ENCODE measurements at places on chromosomes 13 and 19. TPM values are rescaled to one million over a fixed set of nuclear protein-coding genes. Genes with fewer than 3 reads are reported as not detected.
A peak's percentile ranks its signal among the peaks of the same experiment; 100 is the strongest.

The KCNK6 gene
- total RNA-seq: 11.9 TPM

The FFAR3 gene
- total RNA-seq: not detected

The NLRP4 gene
- total RNA-seq: not detected

The FUT6 gene
- not detected for total RNA-seq

The S1PR5 gene
- 0.83 TPM for total RNA-seq

The ING1 gene
- 21.8 TPM for total RNA-seq

The RNF225 gene
- total RNA-seq: not detected

The RFPL4A gene
- total RNA-seq: not detected

The ZNF793 gene
- 10.8 TPM for total RNA-seq

The SIGLEC5 gene
- total RNA-seq: not detected

DNA sequence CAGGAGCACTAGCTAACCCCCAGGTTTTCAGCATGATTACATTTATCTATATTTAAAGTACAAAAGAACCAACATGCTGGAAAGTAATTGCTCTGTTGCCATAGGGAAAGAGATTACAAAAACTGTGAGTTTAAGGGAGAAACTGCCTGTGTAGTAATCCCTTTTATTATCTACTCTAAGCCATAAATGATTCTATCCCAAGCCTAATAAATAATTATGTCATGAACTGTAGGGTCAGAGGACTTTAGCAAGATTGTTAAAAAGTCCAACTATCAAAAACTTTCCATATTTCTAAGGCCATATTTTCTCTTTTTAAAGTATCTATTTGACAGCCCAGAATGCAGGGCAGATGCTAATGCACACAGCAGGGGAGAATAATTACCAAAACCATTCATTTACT lies 573.8 kb upstream of the MIR17HG start:
- DNase-seq: no peak

- DNase-seq: no peak
These were observed 552.5 kb downstream of the TBC1D4 start for GRCh38 chr13:74929436-74929835.

DNA sequence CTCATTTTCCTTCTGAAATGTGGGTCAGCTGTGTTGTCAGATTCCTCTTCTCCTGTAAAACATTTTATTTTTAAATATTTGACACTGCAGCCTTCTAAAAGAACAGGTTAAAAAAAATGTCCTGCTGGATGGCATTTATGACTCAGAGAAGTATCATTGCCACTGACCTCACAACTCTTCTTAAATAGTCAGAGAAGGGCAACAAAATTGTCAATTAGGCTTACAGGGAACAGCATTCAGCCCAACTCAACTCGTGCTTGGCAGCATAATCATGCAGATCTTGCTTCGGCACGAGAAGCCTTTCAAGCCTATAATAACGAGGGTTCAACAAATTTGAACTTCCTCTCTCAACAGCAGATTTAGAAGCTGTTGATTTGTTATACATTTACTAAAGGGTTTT lies 296.7 kb upstream of the DACH1 start:
- DNase-seq: no peak

- no peak for DNase-seq
These were observed 99.6 kb downstream of the PAN3 start for GRCh38 chr13:28237944-28238343.

DNA sequence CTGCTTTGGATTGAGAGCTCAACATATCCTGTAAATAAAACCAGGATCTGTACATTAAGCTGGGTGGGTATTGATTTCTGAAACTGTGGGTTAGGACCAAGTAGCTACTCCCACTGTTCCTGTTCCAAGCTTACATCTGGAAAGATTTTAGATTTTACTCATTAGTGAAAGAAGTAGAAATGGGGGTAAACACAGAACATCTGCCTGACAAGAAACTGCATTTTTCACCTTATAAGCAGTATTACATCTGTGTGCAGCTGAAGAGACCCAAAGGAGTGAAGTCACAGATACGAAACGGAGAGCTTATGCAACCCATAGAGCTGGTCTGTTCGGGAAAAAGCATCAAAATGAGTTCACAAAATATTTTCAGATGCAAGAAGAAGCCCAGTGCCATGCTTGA lies 235.2 kb downstream of the SLITRK5 start:
- no peak for DNase-seq

- no peak for DNase-seq
These were observed 844 bp downstream of the ZNF543 start for GRCh38 chr19:57321116-57321515.

DNA sequence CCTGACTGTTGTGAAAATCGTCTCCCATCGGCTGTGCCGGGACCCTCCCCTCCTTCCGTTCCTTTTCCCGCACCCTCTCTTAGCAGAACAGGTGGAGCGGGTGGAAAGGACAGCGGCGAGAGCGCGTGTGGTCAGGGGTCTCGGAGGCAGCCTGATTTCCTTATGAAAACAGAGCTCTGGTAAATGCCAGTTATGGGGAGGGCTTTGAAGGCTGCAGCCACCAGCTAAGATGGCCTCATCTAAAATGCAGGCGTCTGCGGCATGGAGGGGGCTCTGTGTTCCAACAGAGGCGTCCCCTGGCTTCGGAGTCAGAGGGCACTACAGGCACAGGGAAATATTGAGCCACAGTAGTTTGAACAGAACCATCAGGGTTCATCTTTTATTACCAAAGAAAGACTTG lies 93.8 kb upstream of the SOX1 start:
- DNase-seq: no peak

- DNase-seq: peak; percentile 85
These were observed 2.7 kb upstream of the ZIC2 start for GRCh38 chr13:99978799-99979452.

GRCh38 chr13:76656500-76656899 lies 229.7 kb downstream of the KCTD12 start:
- no peak for DNase-seq

- no peak for DNase-seq
These were observed 86.3 kb downstream of the SPACA7 start for GRCh38 chr13:112462408-112462807.

- no peak for DNase-seq
These were observed at the start of gene RYR1 for GRCh38 chr19:38433268-38433733. TSS of gene RYR1 (plus strand) at chr19:38433691. CDS start at chr19:38433830, 139 bp downstream.

DNA sequence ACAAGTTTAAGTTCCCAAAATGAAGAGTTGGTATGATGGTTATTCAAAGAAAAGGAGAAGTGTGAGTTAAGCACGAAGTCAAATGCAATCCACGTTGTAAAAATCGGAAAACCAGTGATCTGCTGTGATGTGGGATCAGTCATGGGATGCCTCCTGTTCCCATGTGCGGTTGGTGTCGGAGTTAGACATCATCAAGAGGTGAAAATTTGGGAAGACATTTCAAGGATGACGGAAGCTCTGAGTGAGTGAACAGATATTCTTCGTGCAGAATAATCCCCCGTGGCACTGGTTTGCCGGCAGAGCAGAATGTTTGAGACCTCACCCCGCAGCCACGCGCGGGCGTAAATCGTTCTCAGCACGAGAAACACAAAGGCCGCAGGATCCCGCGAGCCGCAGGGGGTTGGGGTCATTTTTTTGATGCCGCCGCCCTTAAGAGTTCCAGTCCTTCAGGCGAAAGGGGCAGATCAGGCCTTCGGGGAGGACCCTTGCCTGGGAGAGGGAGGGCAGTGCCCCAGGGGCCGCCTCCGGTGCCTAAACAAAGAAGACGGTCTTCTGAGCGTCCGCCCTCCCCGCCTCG lies 13.7 kb upstream of the SOX1 start:
- no peak for DNase-seq

DNA sequence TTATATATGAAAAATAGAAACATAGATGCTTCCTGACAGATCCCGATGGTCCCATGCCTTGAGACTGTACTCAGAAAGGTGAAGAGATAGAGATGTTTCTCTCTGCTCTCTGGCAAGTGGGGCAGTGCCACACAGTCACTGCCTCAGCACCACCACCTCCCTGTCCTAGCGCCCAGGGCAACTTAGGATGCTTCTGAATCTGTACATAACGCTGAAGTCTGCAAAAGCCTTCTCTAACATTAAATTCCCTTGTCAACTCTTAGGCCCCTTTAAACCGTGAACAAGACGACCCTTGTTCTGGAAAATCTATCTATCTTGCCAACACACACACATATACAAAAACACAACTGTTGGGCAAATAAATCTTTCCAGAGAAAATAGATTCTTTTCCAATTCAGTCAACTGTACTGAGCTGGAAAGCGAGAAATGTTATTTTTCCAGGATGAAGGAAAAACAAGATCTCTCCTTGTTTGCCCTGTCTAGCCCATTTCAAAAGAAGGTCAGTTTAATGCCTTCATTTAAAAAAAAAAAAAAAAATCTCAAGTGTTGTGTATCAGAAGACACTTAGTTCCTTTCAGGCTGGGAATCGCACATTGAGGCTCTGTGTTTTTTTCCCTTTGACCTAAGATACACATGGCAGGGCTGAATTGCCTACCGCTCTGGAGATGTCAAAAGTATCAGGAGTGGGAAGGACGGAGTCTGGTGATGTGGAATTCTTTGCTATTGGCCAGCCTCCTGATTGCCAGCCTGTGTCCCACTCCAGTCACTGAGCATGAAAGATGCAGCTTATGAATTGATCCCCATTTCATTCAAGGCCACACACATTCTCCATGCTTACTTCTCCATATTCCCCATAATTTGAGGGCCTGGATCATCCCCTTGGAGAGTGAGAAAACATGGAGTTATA lies 241.4 kb downstream of the LACC1 start:
- DNase-seq: no peak

DNA sequence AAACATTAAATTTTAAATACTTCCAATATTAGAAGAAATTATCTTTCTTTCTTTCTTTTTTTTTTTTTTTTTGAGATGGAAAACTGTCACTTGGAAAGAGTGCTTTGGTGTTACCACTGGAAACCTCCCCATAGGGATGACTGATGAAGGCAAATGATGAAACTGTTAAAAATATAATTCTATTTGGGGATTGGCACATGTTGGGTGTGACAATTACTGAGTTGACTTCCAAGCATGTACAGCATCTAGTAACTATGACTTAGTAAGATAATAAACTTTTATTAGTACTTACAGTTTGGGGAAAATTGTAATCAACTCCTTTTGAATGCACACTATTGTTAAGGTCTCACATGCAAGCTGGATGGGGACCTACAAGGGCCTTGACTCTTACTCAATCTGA lies 592.5 kb downstream of the KCTD12 start:
- no peak for DNase-seq

DNA sequence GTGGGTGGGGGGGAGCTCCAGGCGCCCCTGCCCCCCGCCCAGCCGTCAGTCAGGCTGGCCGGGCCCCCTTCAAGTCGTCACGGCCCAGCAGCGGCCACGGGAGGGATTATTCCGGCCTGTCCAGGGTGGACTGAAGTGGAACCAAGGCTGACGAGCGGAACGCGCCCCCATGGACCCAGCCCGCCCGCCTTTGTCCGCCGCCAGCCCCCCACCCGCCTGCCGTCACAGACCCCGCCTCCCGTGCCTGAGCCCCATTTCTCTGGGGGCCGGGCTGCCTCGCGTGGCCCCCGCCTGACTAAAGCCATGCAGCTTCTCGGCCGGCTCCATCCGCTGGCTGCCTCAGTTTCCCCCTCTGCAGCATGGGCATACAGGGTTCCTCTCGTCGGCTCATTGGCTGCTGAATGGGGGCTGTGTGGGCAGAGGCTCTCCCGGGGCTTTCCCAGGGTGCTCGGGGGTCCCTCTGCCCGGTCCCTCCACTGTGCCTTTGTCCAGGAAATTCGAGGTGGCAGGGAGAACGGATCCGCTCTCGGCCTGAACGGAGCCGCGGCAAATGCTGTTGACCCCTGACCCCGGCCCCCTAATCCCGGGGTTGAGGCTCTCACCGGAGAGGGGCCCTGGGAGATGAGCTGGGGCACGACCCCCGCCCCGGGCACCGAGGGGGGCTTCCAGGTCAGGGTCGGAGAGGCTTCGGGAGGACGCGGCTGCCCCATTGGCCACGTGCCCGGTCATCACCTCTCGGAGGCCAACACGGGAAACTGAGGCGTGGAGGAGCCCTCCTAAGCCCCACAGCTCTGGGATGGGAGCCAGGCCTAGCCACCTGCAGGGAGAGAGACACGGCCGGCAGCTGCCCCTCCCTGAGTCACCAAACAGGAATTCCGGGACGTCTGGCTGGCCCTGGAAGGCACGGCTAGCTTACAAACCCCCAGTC lies 27.4 kb downstream of the EFNA2 start:
- DNase-seq: no peak

- no peak for DNase-seq
These were observed 13.7 kb downstream of the TMEM150B start for GRCh38 chr19:55311397-55311796.

DNA sequence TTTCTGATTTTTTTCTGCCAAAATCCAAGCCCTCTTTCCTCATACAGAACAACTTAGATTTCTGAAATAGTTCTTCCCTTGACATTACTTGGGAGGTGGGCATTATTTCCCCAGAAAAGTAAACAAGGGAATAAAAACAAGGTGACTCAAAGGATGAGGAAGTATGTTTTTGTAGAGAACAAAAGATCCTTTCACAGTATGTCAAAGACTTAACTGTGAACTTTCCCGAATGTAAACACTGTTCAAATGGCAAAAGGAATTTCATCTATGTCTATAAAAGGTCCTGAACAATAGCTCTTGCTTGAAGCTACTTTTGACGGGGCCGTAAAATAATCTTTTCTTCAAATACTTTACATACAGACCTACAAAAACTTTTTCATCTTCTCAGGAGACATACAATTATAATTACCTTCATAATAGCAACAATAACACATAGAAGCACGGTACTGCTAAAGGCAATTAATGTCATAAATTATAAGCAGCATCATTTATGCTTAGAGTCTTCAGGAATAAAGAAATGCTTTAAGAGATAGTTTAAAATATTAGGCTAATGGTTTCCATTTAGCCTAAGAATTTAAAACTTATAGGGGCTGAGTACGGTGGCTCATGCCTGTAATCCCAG lies 191.1 kb downstream of the RGCC start:
- no peak for DNase-seq

DNA sequence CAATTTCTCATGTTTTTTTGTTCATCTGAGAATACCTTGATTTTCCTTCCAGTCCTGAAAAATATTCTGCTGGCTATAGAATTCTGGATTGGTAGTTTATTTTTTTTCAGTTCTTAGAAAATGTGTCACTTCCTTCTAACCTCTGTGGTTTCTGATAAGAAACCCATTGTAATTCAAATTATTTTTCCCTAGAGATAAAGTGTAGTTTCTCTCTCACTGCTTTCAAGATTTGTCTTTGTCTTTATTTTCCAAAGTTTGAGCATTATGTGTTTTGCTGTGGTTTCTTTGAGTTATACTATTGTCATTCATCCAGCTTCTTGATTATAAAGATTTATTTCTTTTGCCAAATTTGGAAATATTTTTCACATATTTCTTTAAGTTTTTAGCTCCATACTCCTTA lies 324.0 kb upstream of the SPRY2 start:
- no peak for DNase-seq

Data from osteocyte (in vitro differentiated cells).